Stimulated activated CD4-positive, alpha-beta T cell treated with anti-CD3 and anti-CD28 coated beads, Interleukin-1b, Interleukin-23, amount 100 ng/mL, for 1 hour (primary cell): ENCODE measurements at places on chromosomes 16 and 17.
A peak's percentile ranks its signal among the peaks of the same experiment; 100 is the strongest.

DNA sequence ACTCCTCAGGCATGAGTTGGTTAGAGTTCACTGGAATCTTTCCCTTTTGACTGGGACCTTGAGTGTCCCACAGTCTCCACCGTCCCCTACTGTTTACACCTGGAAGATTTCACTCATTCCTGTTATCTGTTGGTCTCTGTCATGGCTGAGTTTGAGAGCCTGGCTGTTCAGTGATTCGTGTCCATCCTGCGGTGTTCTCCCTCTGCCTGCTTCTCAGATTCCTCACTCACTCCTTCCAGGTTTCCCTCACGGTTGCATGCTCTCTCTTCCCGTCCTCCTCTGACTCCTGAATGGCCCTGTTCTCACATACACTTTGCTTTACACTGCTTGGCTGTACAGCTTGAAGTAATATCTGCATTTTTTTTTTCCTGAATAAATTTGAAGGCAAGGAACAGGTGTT lies 24.5 kb downstream of the OR1D5 start:
- DNase-seq: no peak

DNA sequence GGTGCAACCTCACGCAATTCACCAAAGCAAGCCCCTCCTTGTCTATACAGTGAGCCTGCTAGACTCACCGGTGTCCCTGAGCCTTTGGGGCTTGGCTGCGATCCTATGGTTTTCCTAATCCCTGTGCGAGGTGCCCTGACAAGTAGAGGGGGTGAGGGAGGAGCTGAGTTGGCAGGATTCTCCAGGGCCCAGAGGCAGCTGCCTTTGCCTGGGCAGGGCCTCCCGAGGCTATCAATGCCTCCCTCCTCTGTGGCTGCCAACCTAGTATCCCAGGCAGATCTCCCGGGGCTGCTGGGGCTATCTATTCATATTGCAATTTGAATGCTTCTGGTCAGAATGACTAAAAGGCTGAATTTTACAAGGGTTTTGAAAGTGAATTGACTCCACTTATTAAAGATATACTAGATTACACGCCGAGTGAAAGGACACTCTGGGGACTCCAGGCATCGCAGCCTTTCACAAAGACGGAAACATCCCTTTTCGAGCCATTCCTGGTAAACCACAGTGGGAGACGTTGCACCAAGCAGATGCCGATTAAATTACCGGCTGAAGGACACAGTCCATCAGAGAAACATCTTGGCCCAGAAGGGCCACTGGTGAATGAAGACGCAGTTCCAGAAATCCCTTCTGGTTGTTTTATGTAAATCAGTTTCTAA lies 11.3 kb upstream of the PITPNM3 start:
- DNase-seq: no peak

DNA sequence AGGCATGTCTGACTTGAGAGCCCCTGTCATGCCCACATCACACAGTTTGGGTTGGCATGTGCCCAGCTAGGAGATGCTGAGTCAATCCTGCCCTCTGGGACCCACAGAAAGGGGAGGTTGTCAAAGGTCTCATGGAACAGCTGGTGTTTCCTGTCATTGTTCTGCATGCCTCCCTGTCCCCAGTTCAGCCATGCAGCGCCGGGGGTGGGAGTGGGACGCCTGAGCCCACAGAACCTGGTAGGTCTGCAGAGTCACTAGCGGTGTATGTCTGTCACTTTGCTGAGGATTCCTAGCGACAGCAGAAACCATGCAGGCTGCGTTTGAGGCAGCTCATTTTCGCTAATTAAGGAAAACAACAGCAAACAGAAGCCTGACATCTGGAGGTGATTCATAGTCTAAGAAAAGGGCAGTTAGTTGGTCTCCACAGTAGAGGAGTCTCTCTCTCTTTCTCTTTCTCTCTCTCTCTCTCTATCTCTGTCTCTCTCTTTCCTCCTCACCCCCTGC lies 19.6 kb upstream of the CCL1 start:
- no peak for DNase-seq

- DNase-seq: no peak
These were observed 2.5 kb upstream of the MYH4 start for GRCh38 chr17:10471858-10472257.

DNA sequence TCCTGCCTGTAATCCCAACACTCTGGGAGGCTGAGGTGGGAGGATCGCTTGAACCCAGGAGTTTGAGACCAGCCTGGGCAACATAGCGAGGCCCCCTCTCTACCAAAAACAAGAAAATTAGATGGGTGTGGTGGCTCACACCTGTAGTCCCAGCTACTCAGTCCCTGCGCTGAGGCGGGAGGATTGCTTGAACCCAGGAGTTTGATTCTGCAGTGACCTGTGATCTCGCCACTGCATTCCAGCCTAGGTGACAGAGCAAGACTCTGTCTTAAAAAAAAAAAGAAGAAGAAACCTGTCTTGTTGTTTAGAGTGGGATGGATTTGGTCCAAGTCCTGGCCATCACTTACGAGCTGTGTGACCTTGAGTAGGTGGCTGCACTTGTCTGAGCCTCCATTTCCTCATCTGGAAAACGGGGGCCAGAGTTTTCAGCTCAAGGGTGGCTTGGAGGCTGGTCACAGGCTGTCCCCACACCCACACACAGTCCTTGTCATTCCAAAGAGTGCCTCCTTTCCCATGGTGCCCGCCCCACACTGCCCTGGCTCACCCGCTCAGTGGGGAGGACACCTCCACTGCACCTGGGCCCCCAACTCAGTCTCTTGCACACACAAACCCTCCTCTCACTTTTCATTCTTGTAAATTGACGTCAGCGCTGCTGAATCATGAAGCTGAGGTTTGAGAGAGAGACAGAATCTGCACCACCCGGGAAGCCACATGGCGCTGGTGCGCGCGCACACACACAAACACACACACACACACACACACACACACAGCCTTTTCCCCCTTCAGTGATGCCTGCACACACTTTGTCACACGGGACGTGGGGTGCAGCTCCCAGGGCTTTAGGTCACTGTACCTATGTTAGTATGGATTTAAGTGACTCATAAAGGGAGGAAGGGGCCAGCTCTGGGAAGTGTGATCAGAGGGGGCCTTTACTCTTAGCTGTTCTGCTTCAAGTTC lies 4.2 kb downstream of the SOCS1 start:
- peak; percentile 59 for DNase-seq

DNA sequence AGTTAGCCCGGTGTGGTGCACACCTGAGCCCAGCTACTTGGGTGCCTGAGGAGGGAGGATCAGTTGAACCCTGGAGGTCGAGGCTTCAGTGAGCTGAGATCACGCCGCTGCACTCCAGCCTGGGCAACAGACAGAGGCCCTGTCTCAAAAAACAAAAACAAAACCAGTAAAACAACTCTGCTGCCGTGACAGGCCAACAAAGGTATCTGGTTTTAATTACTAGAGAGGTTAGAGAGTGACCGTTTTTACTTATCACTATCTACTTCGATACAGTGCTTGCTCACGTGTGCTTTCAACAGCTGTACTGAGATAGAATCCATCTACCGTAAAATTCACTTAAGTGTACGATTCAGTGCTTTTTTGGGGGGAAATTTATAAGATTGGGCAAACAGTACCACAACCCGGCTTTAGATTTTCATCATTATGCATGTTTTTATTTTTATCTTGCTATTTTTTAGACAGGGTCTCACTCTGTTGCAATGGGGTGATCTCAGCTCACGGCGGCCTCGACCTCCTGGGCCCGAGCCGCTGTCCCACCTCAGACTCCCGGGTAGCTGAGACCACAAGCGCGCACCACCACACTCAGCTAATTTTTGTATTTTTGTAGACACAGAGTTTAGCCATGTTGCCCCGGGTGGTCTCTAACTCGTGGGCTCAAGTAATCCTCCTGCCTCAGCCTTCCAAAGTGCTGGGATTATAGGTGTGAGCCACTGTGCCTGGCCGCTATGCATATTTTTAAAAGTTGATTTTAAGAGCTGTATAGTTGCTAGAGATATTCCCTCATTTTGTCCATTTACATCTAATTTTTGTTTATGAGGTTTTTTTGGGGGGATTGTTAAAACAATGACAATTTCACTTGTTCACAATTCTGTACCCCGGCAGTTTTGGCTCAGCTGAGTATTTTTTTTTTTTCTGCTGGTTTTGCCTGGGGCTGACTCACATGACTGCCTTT lies 30.9 kb downstream of the SERPINF1 start:
- DNase-seq: no peak

DNA sequence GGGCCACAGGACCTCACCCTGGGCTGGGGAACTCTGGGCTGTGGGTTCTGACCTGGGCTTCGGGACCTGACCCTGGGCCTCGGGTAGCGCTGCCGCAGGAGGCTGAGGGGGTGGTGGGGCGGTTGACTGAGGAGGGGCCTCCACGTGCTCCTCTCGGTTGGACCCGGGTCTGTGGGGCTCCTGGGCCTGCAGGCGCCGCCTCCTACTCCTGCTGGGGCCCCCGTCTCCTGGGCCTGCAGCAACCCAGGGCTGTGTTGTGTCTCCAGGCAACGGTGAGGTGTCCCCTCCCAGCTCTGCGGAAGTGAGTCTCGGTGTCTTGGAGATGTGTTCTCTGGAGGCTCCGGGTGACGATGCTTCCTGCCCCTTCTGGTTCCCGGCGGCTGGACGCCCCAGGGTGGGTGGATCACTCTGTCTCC lies 41.5 kb upstream of the GNG13 start:
- DNase-seq: no peak

DNA sequence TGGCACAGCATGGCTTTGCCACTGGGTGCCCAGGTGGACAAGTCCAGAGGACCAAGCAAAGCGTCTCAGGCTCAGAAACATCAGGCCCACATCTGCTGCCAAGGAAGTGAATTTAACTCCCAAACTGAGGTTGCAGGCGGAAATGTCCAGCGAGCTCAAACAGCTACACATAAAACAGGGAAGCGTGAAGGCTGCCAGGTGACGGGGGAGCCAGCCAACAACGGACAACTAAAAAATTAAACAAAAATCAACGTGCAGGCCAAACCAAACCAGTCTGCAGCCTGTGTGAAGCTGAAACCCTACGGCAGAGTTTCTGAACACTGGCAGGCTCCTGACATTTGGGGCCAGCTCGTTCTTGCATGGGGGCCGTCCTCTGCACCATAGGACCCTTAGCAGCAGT lies 2.5 kb downstream of the TK1 start:
- DNase-seq: no peak

- no peak for DNase-seq
These were observed 131.8 kb downstream of the CDH11 start for GRCh38 chr16:64990101-64990500.

DNA sequence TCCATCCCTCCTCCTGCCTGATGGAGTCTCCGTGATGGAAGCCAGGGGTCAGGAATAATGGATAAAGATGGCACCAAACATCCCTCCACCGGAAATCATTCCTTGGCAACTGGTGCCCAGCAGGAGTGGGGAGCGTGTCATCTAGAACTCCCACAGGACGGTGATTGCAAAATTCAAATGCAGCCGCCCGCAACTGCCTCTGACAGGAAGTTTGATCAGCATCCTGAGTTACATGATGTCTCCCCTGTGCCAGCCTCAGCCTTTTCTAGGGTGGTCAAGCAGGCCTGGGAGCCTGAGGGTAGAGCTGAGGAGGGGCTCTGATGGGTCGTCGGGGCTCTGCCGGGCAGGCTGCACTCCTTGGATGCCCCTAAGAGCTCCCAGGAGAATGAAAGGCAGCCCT lies 52.8 kb downstream of the GSG1L start:
- DNase-seq: no peak

DNA sequence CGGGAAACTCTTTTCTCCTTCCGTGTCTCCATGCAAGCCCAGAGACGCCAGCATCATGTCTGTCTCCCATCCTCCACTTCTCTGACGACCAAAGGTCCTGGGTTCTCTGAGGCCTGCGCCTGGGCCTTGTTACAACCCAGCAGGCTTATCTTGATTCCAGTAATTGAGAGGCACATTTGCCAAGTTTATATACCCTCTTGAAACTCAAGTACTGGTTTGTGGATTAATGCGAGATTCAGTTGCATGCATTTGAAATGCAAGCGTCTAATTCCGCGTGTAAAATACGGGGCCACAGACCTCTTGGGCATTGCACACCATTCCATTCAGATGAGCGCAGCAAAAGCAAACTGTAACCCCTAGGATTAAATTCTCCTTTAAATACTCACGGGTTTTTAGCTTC lies 28.7 kb upstream of the CRISPLD2 start:
- DNase-seq: no peak

- DNase-seq: no peak
These were observed 119.4 kb downstream of the FOXL1 start for GRCh38 chr16:86697715-86698114.

DNA sequence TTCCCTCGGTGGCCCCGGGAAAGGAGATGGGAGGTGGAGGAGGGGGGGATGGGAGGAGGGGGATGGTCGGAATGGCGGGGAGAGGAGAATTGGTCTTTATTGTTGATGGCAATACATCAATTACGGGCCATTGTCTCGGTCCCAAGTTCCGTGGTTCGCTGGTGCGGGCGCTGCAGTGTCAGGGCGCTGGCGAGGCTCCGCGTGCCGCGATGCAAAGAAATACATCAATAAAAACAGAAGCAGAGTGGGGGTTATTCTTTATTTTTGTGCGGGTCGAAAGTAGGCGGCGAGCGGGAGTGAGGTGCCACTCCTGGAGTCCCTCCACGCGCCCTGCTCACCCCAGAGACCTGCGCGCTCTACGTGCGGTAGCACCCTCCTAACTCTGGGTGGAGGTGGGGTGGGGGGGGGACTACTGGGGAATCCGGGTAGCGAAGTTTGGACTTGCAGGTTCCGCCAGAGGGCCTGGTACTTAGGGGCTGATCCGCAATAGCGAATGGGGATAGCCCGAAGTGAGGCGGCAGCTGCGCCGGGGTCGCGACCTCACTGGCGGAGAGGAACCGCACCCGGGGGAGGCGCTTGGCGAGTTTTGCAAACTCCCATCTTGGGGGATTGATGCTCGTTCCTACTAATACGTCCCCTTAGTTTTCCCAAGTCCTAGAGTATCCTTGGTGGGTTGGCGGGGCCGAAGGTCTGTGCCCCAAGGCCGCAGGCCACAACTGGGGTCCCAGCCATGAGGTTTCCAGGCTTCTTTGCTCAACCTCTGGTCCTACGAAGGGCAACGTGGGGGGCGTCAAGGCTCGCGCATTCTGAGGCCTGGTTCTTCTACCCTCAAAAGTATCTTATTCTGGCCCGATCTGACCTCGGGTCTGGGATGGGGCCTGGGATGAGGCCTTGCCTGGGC lies 3.5 kb upstream of the SALL1 start:
- DNase-seq: no peak

DNA sequence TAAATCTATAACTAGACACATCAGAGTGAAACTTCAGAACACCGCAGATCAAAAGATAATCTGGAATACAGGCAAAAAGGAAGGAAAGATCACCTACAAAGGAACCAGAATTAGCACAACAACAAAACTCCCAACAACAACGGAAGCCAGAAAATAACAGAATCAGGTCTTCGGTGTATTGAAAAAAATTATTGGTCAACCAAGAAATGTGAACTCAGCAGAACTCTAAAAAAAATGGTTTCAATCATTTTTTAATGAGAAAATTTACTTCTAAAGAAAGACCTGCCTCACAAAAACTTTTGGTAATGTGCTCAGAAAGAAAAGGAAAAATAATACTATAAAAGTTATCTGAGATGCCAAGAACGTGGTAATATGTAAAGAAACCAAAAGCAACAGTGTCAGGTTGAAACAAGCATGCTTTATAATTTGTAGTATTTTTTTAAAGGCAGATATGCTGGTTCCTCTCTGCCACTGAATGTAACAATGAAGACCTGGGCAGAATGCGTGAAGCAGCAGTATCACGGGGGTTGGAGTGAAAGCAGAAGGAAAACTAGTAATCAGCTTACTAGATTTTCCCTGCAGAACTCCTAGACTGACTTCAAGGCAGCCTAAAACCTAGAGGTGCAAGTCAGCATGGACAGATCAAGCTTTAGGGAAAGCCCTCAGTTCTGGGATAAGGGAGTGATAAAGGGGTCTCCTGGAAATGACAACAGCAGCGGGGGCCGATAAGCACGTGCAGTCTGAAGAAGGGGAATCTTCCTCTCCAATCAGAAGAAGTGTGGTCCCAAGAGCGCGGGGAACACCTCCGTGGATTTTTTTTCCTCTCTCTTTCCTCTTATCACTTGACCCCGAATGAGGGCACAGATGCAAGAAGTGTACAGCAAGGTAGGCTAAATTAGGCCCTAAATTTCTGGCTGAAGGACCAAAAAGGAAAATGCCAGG lies 80.9 kb upstream of the TEKT1 start:
- no peak for DNase-seq
